ENCODE measurements at places on chromosomes 12 and 14. TPM values are rescaled to one million over a fixed set of nuclear protein-coding genes. Genes with fewer than 3 reads are reported as not detected.

DNA sequence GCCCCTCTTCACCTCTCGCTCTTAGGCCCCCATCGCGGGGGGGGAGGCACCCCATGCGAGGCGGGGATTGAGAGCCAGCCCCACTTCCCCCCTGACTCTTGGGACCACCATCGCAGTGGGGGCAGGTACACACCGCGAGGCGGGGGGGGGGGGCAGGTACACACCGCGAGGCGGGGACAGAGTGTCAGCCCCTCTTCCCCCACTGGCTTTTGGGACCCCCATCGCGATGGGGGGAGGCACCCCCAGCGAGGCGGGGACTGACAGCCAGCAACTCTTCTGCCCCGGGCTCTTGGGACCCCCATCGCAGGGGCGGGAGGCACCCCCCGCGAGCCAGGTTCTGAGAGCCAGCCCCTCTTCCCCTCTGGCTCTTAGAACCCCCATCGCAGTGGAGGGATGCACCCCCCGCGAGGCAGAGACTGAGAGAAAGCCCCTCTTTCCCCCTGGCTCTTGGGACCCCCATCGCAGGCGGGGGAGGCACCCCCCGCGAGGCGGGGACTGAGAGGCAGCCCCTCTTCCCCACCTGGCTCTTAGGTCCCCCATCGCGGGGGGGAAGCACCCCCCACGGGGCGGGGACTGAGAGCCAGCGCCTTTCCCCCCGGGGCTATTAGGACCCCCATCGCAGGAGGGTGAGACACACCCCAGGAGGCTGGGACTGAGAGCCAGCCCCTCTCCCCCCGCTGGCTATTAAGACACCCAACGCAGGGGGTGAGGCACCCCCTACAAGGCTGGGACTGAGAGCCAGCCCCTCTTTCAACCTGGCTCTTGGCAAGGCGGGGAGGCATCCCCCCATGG lies 196.5 kb upstream of the PZP start:
- no peak overlapping the region for H3K27ac ChIP-seq
- H3K27me3 ChIP-seq = no peaks in the 10 kb centered on the region
- no peaks in the 10 kb centered on the region for H3K36me3 ChIP-seq
- peak; percentile 27 for DNase-seq
- no peak overlapping the region for H3K4me3 ChIP-seq

GRCh38 chr14:59847711-59848110 lies 22.9 kb downstream of the RTN1 start:
- no peaks in the 10 kb centered on the region for H3K27me3 ChIP-seq
- no peak overlapping the region for H3K4me3 ChIP-seq
- DNase-seq = peak; percentile 22
- no peaks in the 10 kb centered on the region for H3K36me3 ChIP-seq

APAF1 gene
- total RNA-seq = 12.2 TPM

DNA sequence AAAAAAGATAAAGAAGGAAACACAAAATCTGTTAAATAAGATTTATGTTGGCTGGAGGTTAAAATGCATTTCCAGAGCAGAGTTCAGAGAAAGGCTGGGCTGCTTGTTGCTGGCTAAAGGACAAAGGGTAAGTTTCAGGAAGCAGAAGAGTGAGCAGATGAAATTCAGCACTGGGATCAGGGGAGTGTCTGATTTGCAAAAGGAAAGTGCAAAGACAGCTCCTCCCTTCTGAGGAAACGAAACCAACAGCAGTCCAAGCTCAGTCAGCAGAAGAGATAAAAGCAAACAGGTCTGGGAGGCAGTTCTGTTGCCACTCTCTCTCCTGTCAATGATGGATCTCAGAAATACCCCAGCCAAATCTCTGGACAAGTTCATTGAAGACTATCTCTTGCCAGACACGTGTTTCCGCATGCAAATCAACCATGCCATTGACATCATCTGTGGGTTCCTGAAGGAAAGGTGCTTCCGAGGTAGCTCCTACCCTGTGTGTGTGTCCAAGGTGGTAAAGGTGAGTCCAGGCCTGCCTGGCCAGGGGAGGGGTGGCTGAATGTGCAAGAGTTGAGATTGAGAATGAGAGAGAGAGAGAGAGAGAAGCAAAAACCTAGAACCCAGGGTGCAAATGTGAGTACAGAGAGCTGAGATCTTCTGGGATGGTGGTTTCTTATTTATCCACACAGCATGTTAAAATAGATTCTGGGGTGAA lies at the start of gene OAS1:
OAS1 (plus strand) TSS at position 251 of the 703 bp plus-strand sequence; CDS start at position 329, 78 bp downstream.
- H3K4me1 ChIP-seq = peaks cover 20% of the 10 kb centered on the region
- H3K36me3 ChIP-seq = no peaks in the 10 kb centered on the region
- peak; percentile 66 for DNase-seq
- H3K4me3 ChIP-seq = peak within 1 kb of the TSS; percentile 9

NKX2-1 gene
- not detected for total RNA-seq

LETMD1 gene
- 71.6 TPM for total RNA-seq

TSPAN19 gene
- total RNA-seq = not detected

PRB2 gene
- total RNA-seq = not detected

DNA sequence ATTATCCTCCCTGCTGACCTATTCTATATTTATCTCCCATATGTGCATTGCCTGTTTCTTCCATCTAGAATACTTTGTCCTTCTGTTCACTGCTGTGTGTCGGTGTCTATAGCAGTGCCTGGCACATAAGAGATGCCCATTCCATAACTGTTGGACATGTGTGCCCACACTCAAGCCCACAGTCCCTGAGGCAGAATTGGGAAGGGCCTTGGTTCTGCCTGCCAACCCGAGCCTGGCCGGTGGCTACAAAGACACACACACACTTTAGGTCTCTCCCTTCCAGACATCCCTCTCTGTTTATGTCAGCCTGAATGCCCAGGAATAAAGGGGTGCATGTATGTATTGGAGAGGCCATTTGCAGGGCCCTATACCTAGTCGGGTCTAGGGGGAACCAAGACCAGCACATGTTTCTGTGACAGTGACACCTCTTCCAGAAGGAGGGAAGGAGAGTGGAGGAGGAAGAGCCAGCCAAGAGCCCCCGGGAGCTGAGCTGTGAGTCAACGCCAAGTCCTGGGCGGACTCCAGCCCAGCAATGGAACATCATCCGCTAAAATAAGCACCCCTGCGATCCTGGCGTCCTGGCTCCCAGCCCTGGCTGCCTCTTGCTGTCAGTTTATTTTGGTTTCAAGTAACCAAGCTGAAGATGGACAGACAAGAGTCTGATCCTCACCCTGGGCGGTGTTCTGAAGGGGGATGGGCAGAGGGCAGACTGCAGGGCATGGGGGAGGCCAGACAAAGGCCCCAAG lies 4.3 kb upstream of the ASB2 start:
- H3K36me3 ChIP-seq = no peaks in the 10 kb centered on the region
- H3K27me3 ChIP-seq = no peaks in the 10 kb centered on the region
- no peak for DNase-seq
- no peaks in the 10 kb centered on the region for H3K4me1 ChIP-seq
- no peak overlapping the region for H3K4me3 ChIP-seq

GRCh38 chr14:80901260-80901659 lies 40.3 kb downstream of the CEP128 start:
- H3K36me3 ChIP-seq = no peaks in the 10 kb centered on the region
- H3K27me3 ChIP-seq = no peaks in the 10 kb centered on the region
- no peaks in the 10 kb centered on the region for H3K4me1 ChIP-seq

DNA sequence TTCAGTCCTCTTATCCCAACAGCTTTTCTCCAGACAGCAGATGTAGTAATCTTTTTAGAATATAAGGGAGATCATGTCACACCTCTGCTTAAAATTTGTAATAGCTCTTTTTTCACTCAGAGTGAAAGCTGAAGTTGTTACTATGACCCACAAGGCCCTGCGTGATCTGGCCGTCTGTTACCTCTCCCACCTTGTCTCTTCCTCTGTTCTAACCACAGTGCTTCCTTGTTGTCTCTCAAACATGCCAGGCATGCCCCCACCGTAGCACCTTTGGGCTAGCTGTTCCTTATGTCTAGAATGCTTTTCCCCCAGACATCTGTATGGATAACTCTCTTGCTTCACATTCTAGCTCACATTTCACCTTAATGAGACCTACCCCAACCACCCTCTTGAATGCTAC lies 6.5 kb downstream of the NECAP1 start:
- no peak overlapping the region for H3K27ac ChIP-seq
- peaks cover 34% of the 10 kb centered on the region for H3K4me1 ChIP-seq
- H3K4me3 ChIP-seq = no peak overlapping the region
- peaks cover 24% of the 10 kb centered on the region for H3K36me3 ChIP-seq

DNA sequence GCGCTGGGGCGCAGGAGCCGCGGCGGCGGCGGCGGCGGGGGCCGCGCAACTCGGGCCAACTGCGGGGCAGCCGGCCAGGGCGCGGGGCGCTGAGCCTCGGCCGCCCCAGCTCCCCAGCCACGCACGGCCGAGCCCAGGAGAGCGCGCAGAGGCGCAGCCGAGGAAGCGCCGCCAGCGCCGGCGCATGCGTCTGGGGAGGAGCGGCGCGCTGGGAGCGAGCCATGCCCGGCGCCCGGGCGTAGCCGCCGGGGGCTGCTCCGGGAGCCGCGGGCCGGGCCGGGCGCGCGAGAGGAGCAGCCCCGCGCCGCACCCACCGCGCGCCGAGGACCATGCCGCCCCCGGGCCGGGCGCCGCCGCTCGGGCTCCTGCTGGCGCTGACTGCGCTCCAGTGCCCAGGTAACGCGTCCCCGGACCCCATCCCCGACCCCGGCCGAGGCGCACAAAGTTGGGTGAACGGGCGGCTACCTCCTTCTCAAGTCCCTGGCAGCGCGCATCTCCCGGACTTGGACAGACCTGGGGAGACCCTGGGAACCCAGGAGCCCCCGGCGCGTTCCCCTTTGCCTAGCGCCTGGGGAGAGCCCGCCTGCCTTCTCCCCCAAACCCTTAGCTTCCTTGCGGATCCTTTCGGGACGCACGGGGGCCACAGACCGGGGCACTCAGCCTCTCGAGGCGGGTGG lies 121.4 kb downstream of the AACS start:
- no peak overlapping the region for H3K27ac ChIP-seq
- no peak overlapping the region for H3K4me3 ChIP-seq
- peaks cover 20% of the 10 kb centered on the region for H3K4me1 ChIP-seq
- peaks cover 34% of the 10 kb centered on the region for H3K27me3 ChIP-seq

DNA sequence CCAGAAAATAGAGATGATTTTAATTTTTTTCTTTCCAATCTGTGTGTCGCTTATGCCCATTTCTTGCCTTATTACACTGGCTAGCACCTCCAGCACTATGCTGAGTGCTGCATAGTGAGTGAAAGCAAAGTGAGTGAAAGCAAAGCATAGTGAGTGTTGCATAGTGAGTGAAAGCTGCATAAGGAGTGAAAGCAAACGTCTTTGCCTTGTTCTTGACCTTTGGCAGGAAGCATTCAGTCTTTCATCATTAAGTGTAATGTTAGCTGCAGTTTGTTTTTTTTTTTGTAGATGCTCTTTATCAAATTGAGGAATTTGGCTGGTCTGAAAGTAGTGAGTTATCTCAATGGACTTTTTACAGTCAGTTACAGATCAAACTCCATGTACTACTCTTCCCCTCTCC lies 6.9 kb upstream of the CORO1C start:
- H3K27me3 ChIP-seq = no peaks in the 10 kb centered on the region
- H3K4me3 ChIP-seq = no peak overlapping the region
- no peak overlapping the region for H3K27ac ChIP-seq
- peaks cover 12% of the 10 kb centered on the region for H3K4me1 ChIP-seq
- no peak for DNase-seq

- peaks cover 15% of the 10 kb centered on the region for H3K4me1 ChIP-seq
- H3K4me3 ChIP-seq = no peak overlapping the region
- no peaks in the 10 kb centered on the region for H3K36me3 ChIP-seq
- no peak overlapping the region for H3K27ac ChIP-seq
Measured at GRCh38 chr12:57474862-57475261, 4.8 kb downstream of the ARHGAP9 start.

DNA sequence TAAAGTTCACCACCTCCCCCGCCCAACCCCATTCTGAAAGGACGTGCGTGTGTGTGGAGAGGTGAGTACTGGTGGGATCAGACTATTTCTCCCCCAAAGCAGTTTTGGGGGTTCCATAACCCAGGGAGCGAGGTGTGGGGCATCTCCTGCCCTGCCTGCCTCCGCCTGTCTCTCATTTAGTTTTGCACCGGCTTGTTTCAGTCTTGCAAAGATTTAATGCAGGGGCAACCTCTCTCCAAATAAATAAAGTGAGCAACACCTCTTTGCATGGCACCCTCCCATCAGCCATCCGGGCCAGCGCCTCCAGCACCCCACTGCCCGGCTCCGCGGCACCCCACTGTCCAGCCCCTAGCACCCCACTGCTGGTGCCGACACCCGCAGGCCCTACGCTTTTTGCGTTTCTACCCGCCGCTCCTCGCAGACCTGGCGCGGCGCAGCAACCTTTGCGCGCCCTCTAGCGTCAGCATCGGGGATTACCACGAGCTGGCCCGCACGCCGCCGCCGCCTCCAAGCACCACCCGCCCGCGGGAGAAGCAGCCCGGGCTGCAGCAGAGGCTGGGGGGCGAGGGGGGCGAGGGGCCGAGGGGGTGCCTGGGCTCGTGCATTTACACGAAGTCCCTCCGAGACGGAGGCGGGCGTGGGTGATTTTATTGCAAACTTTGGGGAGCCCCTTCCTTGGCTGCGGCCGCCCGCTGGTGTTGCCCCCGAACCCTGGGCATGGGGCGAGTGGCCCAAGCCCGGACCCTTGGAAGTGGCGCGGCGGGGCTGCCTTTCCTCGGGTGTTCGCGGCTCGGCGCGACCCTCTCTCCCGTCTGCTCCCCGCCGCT lies 55.8 kb upstream of the VRK1 start:
- H3K36me3 ChIP-seq = no peaks in the 10 kb centered on the region
- H3K4me3 ChIP-seq = peak overlapping the region; percentile 10
- H3K27ac ChIP-seq = no peak overlapping the region
- H3K27me3 ChIP-seq = no peaks in the 10 kb centered on the region
- DNase-seq = peak; percentile 67
- H3K4me1 ChIP-seq = peaks cover 8% of the 10 kb centered on the region

GRCh38 chr14:89767131-89767530 lies 187.4 kb downstream of the EFCAB11 start:
- H3K27me3 ChIP-seq = no peaks in the 10 kb centered on the region
- no peaks in the 10 kb centered on the region for H3K4me1 ChIP-seq
- DNase-seq = no peak
- H3K36me3 ChIP-seq = no peaks in the 10 kb centered on the region
- no peak overlapping the region for H3K4me3 ChIP-seq
- H3K27ac ChIP-seq = no peak overlapping the region

TAS2R7 gene
- total RNA-seq = not detected

DNA sequence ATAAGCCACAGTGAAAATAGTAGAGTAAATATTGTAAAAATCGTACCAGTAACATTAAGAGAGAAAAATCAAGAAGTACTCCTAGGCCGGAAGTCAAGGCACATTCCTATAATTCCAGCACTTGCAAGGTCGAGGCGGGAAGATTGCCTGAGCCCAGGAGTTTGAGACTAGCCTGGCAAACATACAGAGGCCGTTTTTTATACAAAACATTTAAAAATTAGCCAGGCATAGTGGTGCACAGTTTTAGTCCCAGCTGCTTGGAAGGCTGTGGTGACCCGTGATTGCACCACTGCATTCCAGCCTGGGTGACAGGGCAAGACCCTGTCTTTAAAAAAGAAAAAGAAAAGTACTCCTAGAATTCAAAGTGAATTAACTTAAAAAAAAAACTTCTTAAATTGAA lies 341.8 kb downstream of the C12orf50 start:
- H3K36me3 ChIP-seq = no peaks in the 10 kb centered on the region
- no peak overlapping the region for H3K4me3 ChIP-seq
- H3K4me1 ChIP-seq = no peaks in the 10 kb centered on the region

HOXC9 gene
- not detected for total RNA-seq
